ENCODE measurements at places on chromosomes 6 and 20. TPM values are rescaled to one million over a fixed set of nuclear protein-coding genes. Genes with fewer than 3 reads are reported as not detected.

NOX3 gene
- not detected for total RNA-seq

- no peak for DNase-seq
Measured at GRCh38 chr6:168128631-168129291, 49.7 kb upstream of the FRMD1 start.

- DNase-seq = no peak
Measured at GRCh38 chr20:53914781-53915445, 155.5 kb downstream of the BCAS1 start.

TPBG gene
- total RNA-seq = 5.3 TPM

DNA sequence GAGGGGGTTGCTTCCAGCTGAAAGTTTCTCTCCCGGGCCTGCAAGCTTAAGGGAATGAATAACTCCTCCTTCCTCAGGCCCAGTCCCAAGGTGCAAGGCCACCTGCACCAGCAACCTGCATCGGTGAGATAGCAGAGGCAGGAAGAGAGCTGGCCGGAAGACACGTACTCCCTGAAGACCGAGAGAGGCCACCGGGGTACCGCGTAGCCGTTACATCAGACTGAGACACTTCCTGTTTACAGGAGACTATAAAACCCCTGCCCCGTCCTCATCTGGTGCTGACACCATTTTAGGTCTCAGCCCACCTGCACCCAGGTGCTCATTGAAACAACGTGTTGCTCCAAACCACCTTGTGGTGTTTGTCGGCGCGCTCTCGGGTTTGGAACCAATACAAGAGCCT is 60.5 kb upstream of the PRND start:
- no peak for DNase-seq

DNA sequence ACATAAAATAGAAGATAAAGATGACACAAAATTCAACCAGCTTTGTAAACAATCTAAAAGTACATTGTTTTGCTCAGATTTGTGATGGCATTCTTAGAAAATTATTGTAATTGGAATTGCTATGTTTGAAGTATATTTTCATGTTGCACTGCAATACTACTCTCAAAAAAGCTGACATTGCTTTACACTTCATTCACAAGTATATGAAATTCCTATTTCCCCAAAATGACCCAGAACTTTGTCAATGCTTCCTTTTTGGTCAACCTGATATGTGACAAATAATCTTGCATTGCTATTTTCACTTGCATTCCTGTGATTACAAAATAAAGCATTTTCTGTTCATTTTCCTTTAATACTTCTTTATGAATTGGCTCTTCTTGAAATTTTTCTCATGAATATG is 104.1 kb upstream of the BMP5 start:
- no peak for DNase-seq

CD40 gene
- 11.1 TPM for total RNA-seq

PROKR2 gene
- not detected for total RNA-seq

DNA sequence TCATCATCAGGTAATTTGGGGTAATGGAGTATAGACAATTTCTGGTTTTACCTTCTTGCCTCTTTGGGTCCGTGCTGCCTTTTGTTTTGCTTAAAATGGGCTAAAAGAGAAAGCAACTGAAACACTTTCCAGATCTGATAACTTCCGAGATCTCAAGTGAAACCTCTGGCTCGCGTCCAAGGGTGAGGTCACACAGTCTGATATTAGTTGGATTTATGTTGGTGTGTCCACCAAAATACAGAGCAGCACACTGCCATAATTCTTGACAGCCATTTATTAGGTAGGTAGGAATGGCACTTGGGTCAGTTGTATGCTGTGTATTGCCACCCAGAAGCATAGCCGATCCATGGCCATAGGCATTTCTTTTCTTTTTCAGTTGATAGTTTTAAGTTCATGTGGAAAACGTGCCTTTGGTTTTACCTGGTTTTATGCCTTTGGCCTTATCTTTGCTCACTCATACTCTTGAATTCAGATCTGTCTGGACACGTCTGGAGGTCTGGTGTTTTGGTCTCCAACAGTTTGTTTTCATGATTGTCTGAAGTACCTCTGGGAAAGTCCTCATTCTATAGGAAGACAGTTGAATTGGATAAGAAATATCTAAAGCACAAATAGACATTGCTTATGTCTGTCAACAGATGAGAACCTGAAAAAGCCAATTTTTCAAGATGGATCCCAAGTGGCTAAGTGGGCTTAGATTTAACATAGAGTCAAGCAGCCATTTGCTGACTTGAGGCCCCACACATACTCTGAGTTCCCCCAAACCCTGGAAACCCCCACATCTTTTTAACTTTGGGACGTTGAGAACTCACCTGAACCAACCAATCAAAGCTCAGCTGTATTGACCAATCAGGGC is 320.8 kb downstream of the SOX4 start:
- DNase-seq = peak; percentile 80

GRCh38 chr6:165671222-165671768 is 8.3 kb upstream of the PDE10A start:
- DNase-seq = no peak

MICB gene
- total RNA-seq = 2.2 TPM

DNA sequence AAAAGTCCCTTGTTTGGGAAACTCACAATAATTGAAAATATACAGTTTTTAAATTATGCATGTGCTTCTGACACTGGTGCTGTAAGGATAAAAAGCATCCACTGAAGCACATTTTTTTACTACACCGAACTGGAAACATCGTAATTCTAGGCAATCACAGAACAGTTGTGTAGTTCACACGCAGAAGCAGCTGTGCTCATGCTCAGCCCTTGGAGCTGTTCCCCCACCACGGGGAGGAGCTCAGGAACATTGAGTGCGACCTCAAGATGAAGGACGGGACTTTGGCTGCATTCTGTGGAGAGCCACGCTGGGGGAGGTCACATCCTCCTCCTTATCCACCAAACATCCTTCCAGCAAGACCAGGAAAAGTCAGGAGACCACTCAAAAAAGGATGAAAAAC is 466.3 kb upstream of the CDH4 start:
- DNase-seq = no peak

DEFB125 gene
- not detected for total RNA-seq

NRM gene
- total RNA-seq = 6.3 TPM

DNA sequence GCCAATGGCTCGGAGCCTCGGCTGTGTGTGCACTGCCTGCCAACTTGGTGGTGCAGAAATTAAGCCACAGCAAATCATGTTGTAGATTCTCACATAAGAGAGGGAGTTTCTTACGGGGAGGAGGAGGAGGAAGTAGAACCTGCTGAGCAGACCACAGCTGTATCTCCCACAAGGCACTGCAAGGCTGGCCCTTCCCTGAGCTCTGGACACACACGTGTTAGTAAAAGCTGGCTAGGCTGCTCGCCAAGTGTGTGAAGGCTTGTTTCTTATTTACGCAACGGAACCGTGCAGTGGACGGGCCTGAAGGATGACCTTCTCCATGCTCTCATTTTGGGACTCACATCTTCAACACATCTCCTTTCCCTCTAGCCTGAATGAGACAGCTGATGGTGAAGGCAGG is 15.7 kb upstream of the QKI start:
- peak; percentile 44 for DNase-seq

DNA sequence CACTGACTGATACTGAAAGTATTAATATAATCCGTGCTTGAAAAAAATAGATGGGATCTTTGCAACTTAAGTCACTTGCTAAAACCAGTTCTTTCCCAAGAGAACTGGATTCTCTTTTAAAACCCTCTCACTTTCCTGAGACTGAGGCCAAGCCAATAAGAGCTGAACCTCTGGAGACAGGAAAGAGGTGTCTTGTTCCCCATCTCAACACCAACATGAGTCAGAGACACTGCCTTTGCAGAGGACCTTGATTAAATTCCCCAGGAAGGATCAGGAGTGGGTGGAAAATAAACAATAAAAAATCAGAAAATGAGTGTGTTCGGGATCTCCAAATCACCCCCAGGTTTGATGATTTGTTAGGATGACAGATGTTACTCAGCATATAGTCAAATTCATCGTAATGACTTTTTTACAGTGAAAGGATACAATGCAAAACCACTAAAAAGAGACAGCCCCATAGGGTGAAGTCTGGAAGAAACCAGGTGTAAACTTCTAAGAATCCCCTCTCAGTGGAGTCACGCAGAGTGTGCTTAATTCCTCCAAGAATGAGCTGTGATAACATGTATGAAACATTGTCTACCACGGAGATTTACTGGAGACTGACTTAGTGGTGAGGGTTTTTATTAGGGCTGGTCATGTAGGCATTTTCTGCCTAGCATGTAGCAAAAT is 122.8 kb upstream of the BEND3 start:
- DNase-seq = no peak

DNA sequence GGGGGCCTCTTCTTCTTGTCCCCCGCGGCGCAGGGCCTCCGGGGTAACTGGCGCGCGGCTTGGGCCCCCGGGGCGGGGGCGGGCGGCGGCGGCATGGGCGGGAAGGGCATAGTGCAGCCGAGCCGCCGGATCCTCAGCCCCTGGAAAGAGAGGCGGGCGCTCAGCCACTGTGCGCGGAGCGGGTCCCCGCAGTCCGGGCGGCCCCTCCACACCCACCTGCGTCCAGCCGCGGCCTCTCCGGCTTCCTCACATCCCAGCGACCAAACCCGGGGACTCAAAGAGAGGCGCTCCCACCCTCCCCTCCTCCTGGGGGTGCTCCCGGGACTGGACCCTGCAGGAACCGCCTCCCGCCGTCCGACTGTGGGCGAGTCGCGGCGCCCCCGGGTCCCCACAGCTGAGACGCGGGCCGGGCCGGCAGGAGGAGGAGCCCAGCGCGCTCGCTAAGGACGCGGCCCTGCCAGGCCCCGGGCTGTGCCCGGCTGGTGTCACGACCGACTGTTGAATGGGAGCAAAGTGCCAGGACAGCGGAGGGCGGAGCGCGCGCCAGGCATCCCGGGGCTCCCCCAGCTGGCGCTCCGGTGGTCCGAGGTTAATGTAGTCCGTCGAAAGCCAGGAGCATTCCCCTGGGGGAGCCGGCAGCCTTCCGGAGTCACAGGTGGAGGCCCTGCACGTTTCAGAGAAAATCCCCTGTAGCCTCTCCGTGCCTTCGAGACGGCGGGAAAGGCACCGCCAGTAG is at the start of gene PRR18:
Gene PRR18 (minus strand): TSS at position 360 of the 736 bp plus-strand sequence. CDS start 250 bp downstream, at position 110.
- DNase-seq = no peak

PRR18 gene
- 0.65 TPM for total RNA-seq

IP6K3 gene
- 29.4 TPM for total RNA-seq

PNPLA1 gene
- total RNA-seq = not detected

DNA sequence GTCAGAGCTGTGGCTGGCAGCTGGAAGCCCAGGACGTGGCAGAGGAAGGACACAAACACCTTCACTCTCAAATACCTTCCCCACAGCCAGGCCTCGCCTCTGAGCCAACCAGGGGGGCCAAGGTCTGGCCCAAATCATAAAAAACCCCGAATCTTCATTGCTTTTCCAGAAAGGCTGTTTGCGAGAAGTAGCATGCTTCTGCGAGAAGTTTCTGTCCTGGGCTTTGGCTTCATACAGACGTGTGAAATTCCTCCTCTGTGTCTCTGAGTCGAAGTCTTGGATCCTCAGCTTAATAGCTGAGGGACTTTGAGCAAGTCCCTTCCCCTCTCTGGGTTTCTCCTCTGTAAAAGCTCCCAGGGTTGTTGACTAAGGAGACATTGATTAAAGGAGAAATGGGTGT is 63.0 kb downstream of the CHMP4B start:
- no peak for DNase-seq

- DNase-seq = no peak
Measured at GRCh38 chr20:17909869-17910321, 58.7 kb downstream of the SNX5 start.

DNA sequence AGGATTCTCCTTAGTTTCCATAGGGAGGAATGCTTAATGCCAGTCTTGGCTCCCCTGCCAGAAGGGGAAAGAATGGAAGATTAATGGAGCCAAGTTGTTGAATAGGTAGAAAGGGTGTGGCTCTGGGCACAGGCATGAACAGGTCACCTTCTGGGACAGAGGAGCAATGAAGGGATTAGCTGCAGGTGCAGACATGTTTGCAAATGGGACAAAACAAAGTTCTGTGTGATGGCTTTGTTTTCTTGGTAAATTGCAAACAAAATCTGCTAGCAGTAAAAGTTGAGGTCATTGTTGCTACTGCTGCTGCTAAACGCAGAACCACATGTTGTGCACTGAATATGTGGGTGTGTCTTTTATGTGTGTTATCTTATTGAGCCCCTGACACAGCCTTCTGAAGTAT is 93.3 kb downstream of the PERP start:
- no peak for DNase-seq

CALHM4 gene
- not detected for total RNA-seq

ADIG gene
- total RNA-seq = not detected

- DNase-seq = no peak
Measured at GRCh38 chr6:136751522-136751956, 40.7 kb downstream of the MAP3K5 start.

EPPIN gene
- not detected for total RNA-seq

TCFL5 gene
- total RNA-seq = 6.4 TPM

- peak; percentile 71 for DNase-seq
Measured at GRCh38 chr20:59004763-59005522, 2.1 kb downstream of the CTSZ start.

GRCh38 chr20:36320261-36320897 is 14.2 kb downstream of the DLGAP4 start:
- DNase-seq = no peak

- DNase-seq = no peak
Measured at GRCh38 chr6:82702574-82702973, 339.0 kb downstream of the TPBG start.

DNA sequence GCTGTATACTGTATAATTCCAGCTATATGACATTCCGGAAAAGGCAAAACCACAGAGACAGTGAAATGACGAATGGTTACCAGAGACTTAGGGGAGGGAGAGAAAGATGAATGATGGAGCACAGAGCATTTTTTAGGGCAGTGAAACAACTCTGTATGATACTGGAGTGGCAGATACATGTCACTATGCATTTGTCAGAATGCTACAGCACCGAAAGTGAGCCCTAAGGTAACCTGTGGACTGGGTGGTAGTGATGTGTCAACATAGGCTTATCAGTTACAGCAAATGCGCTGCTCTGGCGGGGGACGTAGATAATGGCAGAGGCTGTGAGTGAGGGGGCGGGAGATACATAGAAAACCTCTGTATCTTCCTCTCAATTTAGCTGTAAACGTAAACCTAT is 201.3 kb upstream of the SSTR4 start:
- no peak for DNase-seq

PKIG gene
- total RNA-seq = 182 TPM

DNA sequence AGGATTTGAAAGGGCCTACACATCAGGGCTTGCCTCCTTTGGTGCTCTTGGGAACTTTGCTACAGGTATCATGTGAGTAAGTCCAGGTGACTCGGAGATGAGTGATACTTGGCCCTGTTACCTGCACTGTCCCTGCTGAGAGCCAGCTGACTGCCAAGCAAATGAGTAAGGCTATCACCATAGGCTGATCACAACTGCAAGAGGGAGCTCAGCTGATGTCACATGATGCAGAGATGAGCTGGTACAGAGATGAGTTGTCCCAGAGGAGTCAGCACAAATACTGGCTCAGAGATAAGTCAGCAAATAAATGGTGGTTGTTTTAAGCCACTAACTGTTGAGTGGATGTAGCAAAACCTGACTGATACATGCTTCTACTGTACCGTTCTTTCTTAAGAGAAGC is 41.4 kb downstream of the LAMP5 start:
- no peak for DNase-seq

SLC17A1 gene
- total RNA-seq = not detected

DNA sequence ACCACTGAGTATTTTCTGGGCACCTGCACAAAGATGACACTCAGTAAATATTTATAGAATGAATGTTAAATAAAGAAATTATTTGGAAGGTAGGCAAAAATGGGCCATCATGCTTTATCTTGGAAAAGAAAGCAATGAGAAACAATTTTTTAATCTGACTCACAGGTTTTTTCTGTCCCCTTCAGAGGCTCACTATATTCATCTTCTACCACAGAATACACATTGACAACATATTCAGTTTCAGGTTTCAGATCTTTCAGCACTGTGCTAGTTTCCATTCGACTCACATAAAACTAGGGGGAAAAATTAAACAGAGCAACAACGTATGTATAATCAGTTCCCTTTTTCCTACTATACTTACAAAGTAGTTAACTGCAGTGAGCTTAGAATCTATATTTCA is 58.3 kb downstream of the COL12A1 start:
- DNase-seq = no peak
